ENCODE measurements at places on chromosomes 2 and 18. TPM values are rescaled to one million over a fixed set of nuclear protein-coding genes. Genes with fewer than 3 reads are reported as not detected.

LGALSL gene
- 12.4 TPM for total RNA-seq

DNA sequence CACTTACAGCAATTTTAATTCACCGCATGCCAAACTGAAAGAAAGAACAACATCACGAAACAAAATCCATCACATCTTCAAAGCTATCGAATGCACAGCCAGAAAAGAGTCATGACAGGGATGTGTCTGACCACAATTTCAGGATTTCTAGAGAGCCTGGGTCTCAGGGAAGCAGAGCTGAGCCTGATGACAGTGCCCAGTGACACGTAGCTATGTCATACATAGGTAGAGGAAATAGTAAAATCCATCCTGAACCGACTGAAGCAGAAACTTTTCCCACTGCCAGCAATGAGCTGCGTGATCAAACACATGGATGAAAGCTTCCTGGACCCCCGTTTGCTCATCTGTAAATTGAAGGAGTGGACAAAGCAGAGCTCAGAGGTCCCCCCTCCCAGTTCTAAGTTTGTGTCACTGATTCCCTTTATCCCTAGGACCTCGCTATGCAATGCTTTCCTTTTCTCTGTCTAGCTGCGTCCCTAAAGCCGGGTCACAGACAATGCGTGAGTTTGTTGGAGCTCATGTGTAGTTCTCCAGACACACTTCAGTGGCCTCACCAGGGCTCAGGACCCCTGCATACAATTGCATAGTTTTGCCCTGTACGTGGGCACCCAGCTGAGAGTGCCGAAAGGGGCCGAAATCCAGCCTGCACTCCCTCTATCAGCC, 37.6 kb downstream of the CCBE1 start:
- DNase-seq, result peak; percentile 35

DNA sequence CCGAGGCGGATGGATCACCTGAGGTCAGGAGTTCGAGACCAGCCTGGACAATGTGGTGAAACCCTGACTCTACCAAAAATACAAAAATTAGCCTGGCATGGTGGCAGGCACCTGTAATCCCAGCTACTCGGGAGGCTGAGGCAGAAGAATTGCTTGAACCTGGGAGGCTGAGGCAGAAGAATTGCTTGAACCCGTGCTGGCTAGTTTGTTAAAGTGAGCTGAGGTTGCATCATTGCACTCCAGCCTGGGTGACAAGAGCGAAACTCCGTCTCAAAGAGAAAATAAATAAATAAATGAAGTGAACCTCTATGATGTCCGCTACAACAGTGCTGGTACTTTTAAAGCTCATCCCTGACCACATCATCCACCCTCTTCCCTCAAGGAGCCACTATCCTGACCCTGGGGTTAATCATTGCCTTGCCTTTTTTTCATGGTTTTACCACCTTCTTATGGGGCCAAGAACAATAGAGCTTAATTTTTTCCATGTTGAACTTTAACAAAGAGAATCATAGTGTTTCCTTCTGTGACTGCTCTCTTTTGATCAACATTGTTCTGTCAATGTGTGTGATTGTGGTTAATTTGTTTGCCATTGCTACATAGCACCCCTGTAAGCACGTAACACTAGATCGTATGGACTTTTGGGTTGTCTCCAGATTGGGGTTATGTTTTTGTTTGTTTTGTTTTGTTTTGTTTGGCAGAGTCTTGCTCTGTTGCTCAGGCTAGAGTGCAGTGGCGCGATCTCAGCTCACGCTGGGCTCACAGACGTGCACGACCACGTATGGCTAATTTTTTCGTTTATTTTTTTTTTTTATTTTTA, 17.1 kb upstream of the ATRAID start:
- DNase-seq, result no peak

DNA sequence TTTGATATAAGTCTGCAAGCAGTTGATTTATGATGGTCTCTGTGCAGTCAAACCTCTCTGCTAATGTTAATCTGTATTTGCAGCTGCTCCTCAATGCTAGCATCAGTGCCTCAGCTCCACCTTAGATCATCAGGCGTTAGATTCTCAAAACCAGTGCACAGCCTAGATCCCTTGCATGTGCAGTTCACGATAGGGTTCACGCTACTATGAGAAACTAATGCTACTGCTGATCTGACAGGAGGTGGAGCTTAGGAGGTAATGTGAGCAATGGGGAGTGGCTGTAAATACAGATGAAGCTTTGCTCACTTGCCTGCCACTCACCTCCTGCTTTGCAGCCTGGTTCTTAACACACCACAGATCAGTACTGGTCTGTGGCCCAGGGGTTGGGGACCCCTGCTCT, 18.4 kb downstream of the RBKS start:
- no peak for DNase-seq

Data from astrocyte (in vitro differentiated cells and primary cell).